ENCODE measurements at places on chromosomes 4 and X.
A peak's percentile ranks its signal among the peaks of the same experiment; 100 is the strongest.

DNA sequence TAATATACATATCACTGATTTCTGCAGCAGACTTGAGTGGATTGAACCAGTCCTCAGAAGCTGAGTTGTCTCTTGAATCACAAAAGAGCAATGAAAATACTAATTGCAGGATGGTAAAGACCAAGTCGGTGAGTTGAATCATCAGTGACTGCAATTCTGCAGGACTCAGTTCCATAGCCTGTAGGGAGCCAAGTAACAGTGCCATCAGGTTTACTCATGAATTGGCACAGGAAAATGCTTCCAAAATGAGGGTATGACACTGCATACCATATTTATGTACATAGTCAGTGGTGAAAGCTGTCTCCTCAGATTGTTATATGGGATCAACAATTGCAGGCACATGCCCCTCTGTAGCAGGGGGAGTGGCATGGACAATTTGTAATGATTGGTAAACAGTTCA lies 192.8 kb downstream of the CCNG2 start:
- DNase-seq, result no peak

DNA sequence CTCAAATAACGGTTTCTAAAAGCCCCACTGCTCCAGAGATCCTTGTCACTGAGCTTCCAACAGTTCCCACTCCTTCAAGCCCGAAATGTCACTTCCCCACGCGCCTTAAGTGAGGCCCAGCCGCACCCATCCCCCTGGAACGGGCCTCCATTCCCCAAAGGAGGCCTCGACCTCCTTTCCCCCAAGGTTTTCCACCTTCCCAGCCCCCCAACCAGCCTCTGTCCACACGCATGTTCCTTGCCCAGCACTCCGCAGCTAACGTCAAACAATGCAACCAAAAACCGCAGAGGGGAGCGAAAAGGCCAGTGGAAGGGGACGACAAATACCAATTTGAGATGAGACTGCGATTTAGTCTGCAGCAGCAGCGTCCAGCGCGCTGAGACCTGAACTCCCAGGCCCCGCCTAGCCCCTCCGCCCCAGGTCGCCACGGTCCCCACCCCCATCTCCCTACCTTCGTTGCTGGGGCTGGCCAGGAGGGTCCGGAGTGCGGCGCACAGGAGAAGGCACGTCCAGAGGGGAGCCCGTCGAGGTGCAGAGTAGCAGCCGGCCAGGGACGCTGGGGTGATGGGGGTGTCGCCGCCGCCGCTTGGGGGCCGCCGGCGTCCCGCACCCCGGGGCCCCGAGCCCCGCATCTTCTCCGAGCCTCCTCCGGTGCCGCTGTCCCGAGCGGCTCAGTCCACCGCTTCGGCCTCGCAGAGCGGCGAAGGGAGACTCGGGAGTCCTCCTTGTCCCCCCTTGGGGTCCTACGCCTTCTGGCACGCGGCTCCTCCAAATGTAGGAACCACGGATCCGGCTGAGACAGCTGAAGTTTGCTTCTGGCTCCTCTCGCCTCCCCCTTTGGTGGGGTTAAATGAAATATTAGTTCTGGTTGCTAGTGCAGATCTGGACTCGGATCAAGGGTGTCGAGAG lies 924 bp downstream of the EPHA5 start:
- peak; percentile 36 for DNase-seq

GRCh38 chr4:97103252-97103651 lies 1040.0 kb downstream of the STPG2 start:
- no peak for DNase-seq

DNA sequence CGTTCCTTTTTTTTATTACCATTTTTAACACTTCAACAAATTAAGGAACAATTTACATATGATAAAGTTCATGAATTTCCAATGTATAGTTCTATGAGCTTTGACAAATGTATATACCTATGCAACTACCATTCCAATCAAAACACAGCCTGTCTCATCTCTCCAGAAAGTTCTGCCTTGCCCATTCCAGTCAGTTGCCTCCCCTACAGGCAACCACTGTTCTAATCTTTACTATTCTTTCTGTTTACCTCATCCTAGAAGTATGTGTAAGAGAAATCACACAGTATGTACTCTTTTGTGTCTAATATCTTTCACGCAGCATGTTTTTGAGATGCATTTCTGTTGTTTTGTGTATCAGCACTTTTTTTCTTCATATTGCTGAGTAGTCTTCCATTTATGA lies 224.9 kb downstream of the KIT start:
- no peak for DNase-seq

DNA sequence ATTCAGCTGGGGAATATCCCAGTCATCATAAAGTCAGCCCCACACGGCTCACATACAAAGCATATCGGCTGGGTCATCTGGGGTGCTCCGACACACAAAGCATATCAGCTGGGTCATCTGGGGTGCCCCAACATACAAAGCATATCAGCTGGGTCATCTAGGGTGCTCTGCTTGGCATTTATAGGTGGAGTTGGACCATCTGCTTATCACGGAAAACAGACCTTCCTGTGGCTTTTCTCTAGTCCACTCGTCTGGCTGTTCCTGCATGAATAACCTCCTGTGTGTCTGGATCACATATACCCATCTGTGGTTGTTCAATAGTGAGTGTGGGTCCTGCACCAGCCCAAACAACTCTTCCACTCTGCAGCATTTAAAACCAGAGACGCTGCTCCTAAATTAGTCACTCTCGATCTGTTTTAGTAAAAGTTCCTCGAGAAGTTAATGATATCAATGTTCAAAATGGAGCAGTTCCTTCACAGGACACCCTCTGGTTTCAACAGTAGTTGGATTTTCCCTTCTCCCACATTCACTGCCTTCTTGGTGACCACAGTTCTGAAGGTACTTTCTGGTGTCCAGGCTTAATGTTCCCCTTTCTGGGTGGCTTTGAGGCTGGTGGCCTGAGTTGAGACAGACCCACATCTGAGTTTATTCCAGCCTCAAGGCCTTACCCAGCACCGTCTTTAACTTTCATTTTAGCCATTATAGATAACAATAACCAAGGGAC lies 70.0 kb upstream of the FRG1 start:
- no peak for DNase-seq

GRCh38 chr4:52606726-52607125 lies 52.4 kb downstream of the USP46 start:
- no peak for DNase-seq

- no peak for DNase-seq
Measured at GRCh38 chrX:150355913-150356312, 7.2 kb upstream of the MAMLD1 start.

- no peak for DNase-seq
Measured at GRCh38 chr4:167339781-167340180, 105.5 kb upstream of the SPOCK3 start.

- DNase-seq, result peak; percentile 50
Measured at GRCh38 chr4:1752284-1753041, 31.1 kb downstream of the TACC3 start.

GRCh38 chr4:25346913-25347312 lies 30.1 kb upstream of the ANAPC4 start:
- DNase-seq, result no peak

- DNase-seq, result no peak
Measured at GRCh38 chr4:161702287-161702686, 461.5 kb downstream of the FSTL5 start.

DNA sequence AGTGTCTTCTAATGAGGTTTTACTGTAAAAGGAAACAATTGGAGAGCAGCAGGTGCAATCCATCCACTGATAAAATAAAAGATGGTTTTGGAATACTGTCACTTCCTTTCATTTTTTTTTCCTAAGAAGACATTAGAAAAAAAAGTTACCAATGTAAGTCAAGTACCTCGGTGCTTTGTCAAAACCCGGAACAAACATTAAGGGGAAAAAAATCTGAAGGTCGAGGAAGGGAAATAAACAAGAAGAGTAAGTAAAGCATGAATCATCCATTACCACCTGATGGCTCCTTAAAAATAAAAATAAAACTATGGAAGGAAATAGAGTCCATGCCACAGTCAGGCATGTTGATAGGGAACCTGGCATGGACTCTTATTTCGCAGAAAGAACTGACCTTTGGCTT lies 15.3 kb upstream of the XPNPEP2 start:
- DNase-seq, result no peak

- DNase-seq, result no peak
Measured at GRCh38 chr4:2574863-2575262, 38.4 kb downstream of the FAM193A start.

DNA sequence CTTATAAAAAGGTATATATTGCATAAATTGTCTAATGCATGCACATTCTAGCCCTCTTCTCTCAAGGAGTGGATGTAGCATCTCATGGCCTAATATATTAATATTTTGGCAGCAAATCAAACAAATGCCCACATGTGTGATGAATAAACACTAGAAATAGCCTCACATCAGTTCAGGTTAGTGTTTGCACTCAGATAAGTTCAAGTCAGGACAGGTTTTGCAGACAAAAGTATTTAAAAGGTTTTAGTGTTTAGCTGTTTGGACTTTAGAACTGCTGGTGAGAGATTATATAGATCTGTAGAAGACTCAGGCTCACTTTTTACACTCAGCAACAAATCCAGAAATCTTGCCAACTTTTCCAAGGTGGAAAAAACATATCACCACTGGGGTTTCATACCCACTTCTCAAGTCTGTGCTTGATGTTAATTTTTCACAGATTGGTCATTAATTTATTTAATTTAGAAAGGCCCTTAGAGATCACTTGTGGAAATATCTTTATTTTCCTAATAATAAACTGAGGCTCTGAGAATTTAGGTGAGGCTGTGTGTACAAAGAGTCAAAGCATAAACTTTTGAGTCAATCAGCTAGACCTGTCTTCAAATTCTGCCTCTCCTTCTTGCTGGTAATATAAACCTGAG lies 362.6 kb downstream of the GASK1B start:
- DNase-seq, result no peak

DNA sequence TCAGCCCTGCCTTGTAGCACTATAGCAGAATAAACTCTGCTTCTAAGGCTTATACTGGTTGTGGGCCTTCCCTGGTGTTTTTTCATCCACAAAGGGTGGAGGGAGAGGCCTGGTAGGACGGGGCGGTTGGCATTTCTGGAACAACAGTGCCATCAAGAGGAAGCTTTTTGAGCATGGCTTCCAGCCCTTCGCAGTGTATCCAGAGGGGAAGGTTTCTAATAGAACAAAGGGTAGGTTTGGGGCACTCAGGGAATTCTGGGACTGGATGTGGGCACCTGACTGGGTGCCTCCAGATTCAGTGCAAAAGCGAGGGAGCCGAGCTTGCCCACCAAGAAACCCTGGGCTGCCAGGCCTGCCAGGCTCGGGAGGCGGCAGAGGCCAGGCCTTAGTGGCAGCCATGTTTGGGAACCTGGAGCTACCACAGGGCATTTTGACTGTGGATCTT lies 229.6 kb upstream of the AGTR2 start:
- DNase-seq, result no peak

DNA sequence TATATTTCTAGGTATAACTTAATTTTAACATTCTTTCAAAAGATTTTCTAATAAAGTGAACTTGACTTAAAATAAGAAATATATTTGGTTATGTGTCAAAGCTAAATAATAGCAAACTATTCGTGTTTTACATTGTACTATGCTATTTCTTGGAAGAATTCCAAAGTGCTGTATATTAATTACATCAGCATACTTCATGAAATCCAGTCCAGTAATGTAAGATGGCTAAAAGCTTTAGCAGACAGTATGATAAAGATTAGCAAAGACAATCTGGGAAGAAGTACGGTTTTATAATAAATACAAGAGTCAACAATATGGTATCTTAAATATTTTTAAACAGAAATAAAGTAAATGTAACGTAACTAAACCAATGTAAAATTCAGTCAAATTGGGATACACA lies 125.7 kb downstream of the FSTL5 start:
- DNase-seq, result no peak

GRCh38 chr4:111934314-111934713 lies 210.9 kb upstream of the FAM241A start:
- no peak for DNase-seq

- no peak for DNase-seq
Measured at GRCh38 chrX:153867139-153867538, 18.8 kb downstream of the L1CAM start.

- DNase-seq, result no peak
Measured at GRCh38 chrX:19370061-19370460, 26.3 kb downstream of the PDHA1 start.

GRCh38 chr4:41176340-41176739 lies 38.0 kb downstream of the APBB2 start:
- no peak for DNase-seq

DNA sequence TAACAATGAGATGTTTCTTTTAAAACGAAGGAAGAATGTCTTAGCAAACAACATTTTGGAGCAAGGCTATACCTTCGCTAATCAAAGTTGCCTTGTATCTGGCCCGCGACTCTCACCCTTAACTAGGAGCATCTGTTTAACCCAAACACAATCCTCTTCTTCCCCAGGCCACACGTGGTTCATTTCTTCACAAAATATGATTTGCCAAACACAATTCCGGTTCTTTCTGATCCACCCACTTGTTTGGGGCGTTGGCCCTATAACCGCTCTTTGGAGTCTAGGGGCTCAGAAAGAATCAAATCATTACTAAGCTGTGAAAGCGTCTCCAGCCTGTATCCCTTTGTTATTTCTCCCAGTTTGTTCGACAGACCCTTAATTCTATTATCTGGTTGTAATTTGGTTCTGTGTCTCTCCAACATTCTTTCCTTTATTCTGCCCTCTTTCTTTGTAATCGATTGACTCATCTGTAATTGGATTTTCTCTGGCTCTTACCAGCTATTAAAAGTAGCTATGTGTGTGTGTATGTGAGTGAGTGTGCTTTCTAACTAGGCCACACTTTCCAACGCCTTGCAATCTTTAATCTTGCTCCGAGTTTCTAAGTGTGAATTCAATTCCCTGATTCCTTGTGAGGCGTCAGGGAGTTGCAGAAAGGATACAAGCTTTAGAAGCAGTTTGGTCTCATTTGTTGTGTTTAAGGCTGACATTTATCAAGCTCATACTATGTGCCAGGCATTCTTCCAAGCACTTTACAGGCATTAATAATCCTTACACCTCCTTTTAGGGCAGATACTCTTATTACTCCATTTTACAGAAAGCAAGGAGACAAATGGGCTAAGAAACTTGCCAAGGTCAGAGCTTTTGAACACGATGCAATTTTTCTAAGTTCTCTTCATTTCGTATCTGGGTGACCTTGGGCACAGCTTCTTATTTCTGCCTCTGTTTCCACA lies 138.6 kb upstream of the CPEB2 start:
- DNase-seq, result no peak

GRCh38 chrX:119756926-119757635 lies 1.3 kb upstream of the SOWAHD start:
- no peak for DNase-seq

GRCh38 chr4:141614878-141615586 lies 21.4 kb upstream of the IL15 start:
- no peak for DNase-seq

DNA sequence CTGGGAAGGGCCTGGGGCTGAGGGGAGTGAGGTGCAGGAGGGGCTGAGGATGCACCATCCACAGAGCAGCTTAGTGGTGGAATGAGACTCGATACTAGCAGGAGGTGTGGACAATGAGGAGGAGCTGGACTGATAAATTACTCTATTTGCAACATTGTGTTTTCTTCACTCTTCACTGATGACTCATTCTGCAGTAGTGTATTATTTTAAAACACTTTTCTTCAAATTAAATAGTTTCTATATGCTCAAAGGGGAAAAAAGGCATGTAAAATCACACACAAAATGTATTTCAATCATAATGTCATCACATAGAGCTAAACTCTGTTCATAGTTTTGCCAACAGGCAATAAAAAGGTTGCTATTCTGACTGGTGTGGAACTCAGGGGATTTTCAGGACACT lies 467.0 kb upstream of the CTSO start:
- DNase-seq, result no peak

- no peak for DNase-seq
Measured at GRCh38 chr4:168841000-168841671, 168.9 kb downstream of the CBR4 start.
